ENCODE measurements at places on chromosomes 3 and 15.

- DNase-seq: peak; percentile 19
Measured at GRCh38 chr3:136042608-136043221, 77.2 kb downstream of the PPP2R3A start.

GRCh38 chr3:196156160-196156559 is 55.0 kb downstream of the ZDHHC19 start:
- no peak for DNase-seq

DNA sequence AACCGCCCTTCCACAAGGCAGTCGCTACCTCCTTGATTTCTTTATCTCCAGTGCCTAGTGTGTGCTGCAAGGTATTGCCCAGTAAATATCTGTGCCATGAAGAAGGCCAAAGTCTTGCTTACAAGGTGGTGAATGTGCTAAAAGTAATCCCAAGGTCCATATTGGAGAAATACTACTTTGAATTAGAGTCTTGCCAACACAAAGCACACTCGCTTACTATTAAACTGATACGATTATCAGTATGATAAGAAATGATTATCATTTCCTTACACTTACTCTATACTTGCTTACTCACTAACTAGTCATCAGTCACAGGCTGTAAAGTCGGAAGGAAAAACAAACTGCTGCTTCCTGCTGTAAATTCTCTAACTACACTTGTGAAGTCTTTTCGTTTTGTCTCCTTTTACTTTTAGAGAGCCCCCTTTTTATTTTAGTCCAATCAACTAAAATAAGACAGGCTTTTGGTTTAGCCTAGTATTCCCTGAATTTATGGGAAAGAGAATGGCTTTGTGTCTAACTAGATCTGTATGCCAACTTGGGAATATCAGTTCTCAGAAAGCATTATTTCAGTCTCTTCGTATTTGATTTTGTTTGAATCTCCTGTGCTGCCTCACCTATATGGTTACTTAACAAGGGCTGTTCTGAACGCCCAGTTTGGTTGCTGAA is 107.1 kb upstream of the TSC22D2 start:
- DNase-seq: no peak

DNA sequence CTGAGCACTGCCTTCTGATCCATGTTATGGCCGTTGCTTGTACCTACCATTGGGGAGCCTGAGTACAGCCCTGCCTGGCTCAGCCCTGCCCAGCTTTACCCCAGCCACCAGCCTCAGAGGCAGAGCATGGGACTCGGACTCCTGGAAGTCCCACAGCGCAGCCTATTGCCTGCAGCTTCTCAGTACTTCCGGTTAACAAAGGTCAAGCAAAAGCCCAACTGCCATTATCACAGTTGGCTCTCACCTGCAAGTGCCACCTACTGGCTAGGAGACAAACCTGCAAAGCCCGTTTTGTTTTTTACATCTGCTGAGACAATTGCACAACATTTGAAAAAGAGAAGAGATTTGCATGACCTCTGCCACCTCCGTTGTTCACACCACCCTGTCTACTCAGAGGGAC is 1081.7 kb downstream of the NAALADL2 start:
- DNase-seq: no peak

- DNase-seq: peak; percentile 89
Measured at GRCh38 chr15:89647191-89647851, 7.9 kb downstream of the KIF7 start.

GRCh38 chr3:156519758-156520162 is 35.2 kb downstream of the SSR3 start:
- no peak for DNase-seq

Data from GM12891 (cell line).